ENCODE measurements at places on chromosomes 16 and 17.

GRCh38 chr16:3038896-3039295 is 2.2 kb upstream of the BICDL2 start:
- DNase-seq = no peak

DNA sequence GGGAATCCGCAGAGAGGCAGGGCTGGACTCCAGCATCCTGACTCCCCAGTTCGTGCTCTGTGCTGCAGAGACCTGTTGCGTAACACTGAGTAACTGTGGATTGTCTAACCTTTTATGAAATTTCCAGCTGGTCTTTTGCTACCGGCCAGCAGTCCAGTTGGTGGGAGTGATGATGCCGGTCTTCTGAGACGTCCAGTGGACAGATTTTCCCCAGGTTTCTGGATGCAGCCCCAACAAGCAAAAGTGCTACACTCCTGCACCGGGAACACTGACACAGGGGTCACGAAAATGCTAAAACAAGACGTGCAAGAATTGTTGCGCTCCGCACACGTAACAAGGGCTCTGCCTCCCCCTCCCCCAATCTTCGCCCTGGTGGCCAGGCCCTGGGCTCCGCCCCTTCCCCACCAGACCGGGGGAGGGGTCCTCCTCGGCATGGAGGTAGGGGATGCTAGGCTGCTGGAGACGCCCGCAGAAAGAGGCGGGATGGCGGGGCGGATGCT is 701 bp upstream of the MRC2 start:
- DNase-seq = no peak

- DNase-seq = no peak
Observed at GRCh38 chr16:52436339-52437276, 110.3 kb downstream of the TOX3 start.

- no peak for DNase-seq
Observed at GRCh38 chr16:68506331-68507053, 32.6 kb upstream of the ZFP90 start.

DNA sequence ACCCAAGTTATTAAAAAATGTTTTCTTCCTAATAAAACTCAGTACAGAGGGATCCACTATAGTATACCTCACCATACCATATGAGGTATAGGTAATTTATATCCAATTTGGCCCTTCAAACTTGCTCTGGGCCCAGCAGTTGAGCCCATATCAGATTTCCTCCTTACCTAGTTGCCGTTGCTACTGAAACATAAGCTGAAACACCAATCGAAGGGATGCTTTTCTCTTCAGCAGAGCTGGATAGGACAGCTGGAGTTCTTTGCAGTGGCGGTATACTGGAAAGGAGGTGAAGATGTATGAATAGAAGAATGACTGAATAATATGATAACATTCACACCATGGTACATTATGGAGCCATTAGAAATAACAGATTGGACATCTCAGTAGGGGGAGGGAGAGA is 42.7 kb downstream of the TNRC6C start:
- no peak for DNase-seq

DNA sequence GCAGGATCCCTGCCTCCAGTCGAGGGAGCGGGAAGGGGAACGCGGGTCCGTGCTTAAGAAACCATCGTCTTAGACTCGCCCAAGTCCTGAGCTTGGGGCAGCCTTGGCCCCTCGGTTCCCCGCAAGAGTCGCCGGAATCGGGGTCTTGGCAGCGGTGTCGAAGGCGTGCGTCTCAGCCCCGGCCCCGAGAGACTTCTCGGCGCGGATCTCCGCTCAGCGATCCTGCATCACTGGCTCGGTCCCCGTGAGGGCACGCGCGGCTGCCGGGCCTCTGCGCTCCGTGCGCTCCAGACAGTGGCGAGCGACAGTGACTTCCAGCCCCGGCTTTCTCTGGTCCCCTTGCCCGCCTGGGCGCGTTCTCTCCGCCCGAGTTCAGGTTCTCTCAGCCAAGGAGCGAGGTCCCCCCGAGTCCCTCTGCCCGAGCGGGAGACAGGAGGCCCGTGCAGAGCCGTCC is 380 bp downstream of the HS3ST3A1 start:
- no peak for DNase-seq

DNA sequence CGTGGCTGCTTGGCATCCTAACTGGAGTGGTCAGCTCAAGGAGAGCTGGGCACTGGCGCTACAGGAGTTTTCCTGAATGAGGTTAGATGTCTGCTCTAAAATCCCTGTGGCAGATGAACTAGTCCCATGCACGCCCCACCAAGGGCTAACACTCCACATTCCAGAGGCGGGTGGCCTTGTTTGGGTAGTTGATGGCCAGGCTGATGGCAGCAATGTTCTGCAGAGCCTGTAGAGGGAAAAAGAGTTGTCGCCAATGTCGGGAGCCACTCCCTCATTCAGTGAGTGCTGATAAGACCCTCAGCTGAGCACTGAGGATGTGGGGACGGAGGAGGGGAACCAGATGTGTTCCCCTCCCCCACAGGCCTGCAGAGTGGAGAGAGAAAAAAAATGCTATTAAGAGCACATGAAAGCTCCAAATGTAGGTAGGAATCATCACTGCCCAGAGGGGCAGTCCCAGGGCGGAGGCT is 42.5 kb upstream of the ATP2A3 start:
- no peak for DNase-seq

DNA sequence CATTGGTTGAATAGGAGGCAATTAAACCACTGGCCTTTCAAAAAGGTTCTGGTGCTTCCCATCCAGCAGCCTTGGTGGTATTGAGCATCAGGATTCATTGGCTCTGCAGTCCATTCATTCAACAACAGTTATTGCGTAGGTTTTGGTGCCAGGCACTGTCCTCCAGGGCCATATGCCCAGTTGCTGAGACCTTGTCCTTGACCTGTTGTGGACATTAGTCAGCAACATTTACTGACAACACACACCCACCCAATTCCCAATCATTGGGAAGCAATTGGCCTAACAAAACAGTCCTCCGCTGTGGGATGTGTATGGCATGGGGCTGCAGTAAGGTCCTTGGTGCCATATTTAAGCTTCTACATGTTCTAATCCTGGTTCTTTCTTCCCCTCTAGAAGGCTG is 82.2 kb downstream of the AXIN2 start:
- DNase-seq = no peak

- DNase-seq = no peak
Observed at GRCh38 chr16:76946879-76947278, 244.1 kb upstream of the MON1B start.

Measured in GM06990 (cell line).